ENCODE measurements at places on chromosomes 16 and 17. TPM values are rescaled to one million over a fixed set of nuclear protein-coding genes. Genes with fewer than 3 reads are reported as not detected.

Gene CRYBA1
- not detected for total RNA-seq

Gene MOSMO
- total RNA-seq, result 18.9 TPM

Gene TNP2
- not detected for total RNA-seq

Gene MPO
- total RNA-seq, result not detected

Gene BIRC5
- 33.1 TPM for total RNA-seq

Gene UMOD
- total RNA-seq, result not detected

Gene GSE1
- 24.6 TPM for total RNA-seq

Gene SHCBP1
- 8.5 TPM for total RNA-seq

Gene CTRL
- 1.2 TPM for total RNA-seq

Gene ITGA2B
- not detected for total RNA-seq

Gene GNGT2
- 1.7 TPM for total RNA-seq

Gene RGS9
- total RNA-seq, result 0.45 TPM

Gene DCTN5
- 42.3 TPM for total RNA-seq

Gene DDX5
- total RNA-seq, result 847 TPM

Gene CEP295NL
- 0.42 TPM for total RNA-seq

Gene FOXN1
- total RNA-seq, result 10.5 TPM

Gene SMG1
- 42.8 TPM for total RNA-seq

Gene SLC16A13
- total RNA-seq, result 5.6 TPM

Gene PRCD
- 2.5 TPM for total RNA-seq

Gene ICAM2
- not detected for total RNA-seq

Gene TP53TG3B
- not detected for total RNA-seq

GRCh38 chr17:75501378-75502071, 13.8 kb downstream of the CASKIN2 start:
- no peak for DNase-seq

DNA sequence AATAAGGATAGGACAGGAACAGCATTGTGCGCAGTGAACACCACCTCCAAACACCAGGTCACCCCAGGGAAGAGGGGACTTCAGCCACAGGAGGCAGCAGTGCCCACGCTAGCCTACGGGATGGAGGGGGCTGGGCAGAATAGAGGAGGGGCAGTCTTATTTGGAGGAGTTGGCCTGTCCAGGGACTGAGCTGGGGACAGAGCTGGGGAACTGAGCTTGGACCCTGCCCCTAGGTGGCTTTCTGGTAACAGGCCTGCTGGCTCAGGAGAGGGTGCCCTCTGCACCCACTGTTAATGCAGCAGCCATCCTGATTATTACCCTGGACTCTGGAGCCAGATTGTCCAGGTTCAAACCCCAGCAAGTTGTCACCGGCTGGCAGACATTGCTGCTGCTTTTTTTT, 9.3 kb downstream of the CCDC102A start:
- no peak for DNase-seq

DNA sequence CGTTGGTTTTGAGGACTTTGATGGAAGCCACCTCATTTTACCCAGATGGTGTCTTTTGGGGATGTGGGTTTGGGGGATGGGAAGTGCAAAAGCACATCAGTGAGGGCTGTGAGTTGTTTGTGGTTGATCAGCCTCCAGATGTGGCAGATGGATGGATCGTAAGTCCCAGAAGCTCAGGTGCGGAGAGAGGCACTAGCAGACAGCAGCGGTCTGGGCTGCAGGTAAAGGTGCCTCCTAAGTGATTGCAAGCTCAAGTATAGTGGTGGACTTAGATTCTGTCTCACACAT, 18.0 kb downstream of the HS3ST3B1 start:
- DNase-seq, result no peak

- DNase-seq, result no peak
Observed at GRCh38 chr16:79772784-79773183, 172.2 kb upstream of the MAF start.

DNA sequence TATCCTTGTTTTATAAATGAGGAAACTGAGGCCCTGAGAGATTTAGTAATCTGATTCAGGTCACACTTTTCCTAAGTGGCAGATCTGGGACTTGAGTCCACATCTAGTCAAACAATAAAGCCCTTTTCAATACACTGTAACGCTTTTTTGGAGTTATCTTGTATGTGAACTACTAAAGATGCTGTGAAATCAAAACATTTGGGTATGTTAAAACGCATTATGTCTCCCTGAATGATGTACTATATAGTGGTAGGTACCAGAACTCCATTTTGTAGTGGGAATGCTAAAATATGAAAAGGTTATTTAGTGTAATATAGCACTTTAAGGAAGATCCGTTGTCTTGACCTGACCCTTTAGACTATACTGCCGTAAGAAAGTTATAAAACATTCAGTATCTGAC, 57.2 kb downstream of the NACA2 start:
- DNase-seq, result no peak

GRCh38 chr17:75239214-75239613, 22.2 kb downstream of the GGA3 start:
- no peak for DNase-seq

DNA sequence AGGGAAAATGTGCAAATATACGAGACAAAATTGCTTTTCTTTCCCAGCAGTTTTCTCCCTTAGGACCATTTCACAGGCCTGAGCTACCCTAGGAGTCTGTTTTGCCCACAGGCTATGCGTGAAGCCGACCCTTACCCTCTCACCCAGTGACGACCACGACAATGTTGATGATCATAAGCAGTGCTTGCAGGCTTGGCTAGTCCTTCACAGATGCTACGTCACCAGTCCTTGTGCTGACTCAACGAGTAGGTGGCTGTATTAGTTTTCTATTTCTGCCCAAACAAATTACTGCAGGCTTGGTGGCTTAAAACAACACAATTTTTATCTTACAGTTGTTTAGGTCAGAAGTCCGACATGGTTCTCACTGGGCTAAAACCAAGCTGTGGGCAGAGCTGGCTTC, 574.6 kb upstream of the HSBP1 start:
- DNase-seq, result no peak

DNA sequence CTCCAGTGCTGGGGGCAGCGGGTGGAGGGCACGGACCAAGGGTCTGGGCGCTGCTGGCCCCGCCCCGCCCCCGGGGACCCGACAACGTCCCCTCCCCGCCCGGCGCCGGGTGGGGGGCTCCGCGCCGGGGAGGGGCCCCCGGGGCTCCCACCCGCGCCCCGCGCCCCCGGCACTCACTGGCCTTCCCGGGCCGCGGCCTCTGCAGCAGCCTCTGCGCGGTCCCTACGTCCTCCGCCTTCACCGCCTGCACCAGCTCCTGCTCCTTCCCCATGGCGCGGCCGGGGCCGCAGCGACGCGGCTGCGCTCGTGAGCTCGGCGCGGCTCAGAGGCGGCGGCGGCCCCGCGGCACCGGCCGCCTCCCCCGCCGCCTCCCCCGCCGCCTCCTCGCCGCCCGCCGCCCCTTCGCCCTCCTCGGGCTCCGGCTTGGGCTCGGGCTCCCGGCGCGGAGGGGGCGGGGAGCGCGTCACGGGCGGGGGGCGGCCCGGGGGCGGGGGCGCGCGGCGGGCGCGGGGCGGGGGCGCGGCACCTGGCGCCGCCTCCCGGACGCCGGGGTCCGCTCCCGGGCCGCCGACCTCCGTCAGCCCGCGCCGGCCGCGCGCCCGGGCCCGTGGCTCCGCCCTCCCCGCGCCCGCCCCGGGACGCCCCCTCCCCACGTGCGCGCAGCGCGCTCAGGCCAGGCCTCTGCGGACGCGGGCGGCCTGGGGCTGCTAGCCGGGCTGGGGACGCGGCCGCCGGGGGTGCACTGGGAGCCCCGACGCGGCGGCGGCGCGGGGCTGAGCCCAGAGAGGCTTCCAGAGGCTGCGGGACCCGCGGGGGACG, at the start of gene CASKIN1:
Gene CASKIN1, minus strand, starts transcription at position 444 of the 819 bp plus-strand sequence. Its CDS starts 173 bp downstream, at position 271.
- DNase-seq, result no peak

DNA sequence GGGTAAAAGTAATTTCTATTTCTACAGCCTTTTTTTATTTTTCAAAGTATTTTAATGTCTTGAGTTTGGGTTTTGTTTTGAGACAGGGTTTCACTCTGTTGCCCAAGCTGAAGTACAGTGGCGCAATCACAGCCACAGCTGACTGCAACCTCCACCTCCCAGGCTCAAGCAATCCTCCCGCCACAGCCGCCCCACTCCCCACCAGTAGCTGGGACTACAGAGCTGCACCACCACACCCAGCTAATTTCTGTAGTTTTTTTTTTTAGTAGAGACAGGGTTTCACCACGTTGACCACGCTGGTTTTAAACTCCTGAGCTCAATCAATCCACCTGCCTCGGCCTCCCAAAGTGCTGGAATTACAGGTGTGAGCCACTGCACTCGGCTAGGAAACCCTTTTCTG, 44.0 kb downstream of the TUBD1 start:
- DNase-seq, result no peak

- DNase-seq, result no peak
Observed at GRCh38 chr16:23491490-23492391, 18.6 kb downstream of the GGA2 start.

DNA sequence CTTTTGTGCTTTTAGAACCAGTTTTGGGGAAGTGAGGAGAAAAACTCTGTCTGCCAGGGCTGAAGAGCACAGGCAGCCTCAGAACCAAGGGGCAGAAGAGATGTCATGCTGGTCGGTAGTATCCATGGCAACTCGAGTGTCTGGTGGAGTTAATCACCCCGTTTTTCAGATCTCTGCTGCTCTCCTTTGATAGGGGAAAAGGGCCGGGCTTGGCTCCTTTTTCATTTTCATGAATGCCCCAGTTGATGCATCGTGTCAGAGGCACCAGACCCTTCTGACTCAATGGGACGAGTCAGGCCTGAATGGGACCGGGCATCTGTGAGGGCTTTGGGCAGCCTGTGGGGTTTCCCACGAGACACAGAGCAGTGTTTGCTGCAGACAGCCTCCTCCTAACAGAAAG, 304.6 kb downstream of the ABCC12 start:
- no peak for DNase-seq

DNA sequence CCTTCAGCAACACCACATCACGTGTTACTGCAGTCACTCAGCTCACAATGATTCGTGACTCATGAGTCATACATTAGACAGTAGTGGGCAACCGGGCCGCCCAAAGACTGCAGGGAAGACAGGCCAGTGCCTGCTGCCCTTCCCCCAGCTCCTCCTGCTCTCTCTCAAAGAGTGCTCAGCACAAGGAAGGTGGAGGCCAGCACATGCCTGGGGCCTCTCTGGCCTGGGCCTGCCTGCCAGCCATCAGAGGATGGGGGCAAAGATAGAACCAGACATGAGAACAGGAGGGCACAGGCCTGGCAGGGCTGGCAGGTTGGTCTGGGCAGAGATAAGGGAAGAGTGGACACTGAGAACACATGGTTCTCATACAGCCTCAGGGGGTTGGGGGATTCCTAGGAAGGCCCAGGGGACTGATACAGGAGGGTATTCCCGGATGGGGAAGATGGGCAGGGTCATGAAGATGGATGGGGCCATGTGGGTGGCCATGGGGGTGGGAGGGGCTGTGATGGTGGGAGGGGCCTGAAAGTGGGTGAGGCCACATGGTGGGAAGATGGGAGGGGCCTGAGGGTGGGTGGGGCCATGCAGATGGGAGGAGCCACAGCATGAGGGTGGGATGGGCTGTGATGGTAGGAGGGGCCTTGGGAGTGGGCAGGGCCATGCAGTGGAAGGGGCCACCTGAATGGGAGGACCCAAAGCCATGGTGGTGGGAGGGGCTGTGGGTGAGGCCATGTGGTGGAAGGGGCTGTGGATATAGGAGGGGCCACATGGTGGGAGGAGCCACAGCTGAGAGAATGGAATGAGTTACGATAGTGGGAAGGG, 29.0 kb downstream of the KATNB1 start:
- DNase-seq, result no peak

GRCh38 chr17:76384222-76384986, at the start of gene SPHK1:
TSS of gene SPHK1 (plus strand) at chr17:76384609. CDS start at chr17:76385645, 1,036 bp downstream.
- DNase-seq, result no peak

DNA sequence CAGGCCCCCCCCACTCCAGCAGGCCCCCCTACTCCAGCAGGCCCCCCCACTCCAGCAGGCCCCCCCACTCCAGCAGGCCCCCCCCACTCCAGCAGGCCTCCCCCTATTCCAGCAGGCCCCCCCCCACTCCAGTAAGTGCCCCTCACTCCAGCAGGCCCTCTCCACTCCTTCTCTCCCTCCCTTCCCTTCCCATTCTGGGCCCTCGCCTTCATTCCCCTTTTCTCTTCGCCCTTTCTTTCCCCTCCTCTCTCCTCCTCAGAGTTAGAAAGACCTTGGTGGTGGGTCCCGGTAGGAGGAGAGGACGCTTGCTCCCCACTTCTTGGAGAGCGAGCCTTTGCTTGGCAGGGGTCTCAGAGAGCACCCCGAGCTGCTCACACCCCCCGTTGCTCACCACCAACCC, 177.0 kb upstream of the TNRC6C start:
- no peak for DNase-seq

DNA sequence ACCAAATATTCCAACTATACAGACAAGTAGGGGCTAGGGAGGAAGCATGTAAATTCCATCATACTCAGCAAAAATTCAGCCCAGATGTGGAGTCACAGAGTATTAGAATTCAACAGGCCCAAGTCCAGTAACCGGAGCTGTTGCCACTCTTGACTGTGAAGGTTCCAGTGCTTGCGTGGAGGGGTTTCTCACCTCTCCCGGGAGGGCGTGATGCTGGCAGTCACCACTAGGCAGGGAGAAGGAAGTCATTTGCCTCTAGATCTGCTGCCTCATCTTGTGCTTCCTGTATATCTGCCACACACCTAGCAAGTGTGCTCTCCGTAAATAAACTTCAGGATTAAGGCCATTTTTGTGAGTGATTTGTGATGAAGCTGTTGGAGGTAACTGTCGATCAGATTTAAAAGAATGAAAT, 1.0 kb upstream of the CKLF start:
- DNase-seq, result no peak

- DNase-seq, result no peak
Observed at GRCh38 chr17:72891627-72892026, 200.9 kb downstream of the SLC39A11 start.

- DNase-seq, result no peak
Observed at GRCh38 chr17:67911059-67911782, 85.0 kb downstream of the C17orf58 start.

DNA sequence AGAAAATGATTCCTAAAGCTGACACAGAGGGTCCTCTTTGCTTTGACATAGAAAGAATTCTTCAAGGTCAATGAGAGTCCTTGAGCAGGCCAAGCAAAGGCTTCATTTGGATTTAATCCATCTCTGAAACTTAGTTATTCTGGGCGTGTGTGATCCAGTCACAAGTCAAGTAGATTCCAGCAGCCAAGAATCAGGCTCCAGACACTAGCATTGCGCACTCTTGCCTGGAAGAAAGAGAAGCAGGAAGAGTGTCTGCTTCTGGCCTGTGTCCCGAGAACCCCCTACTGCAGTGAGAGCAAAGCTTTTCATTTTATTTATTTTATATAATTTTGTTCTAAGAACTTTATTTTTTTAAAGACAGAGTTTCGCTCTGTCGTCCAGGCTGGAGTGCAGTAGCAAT, 88.2 kb upstream of the CACNG5 start:
- no peak for DNase-seq

- DNase-seq, result no peak
Observed at GRCh38 chr16:49052846-49053245, 228.8 kb downstream of the CBLN1 start.

DNA sequence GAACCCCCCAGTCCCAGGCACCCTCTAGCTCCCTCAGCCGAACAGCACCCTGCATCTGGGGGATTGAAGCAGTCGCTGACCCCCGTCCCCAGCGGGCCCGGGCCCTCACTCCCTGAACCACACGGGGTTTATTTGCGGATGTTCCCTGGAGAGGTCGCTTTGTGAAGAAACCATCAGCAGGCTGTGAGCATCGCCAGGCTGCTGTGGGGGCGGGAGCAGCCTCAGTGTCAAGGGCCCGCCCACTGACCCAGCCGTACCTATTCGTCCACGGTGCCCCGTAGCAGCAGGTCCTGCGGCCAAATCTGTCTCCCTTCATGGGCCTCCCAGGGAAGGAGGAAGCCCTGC, 6.4 kb upstream of the RAB40C start:
- DNase-seq, result no peak

GRCh38 chr16:20838240-20838639, 31.9 kb downstream of the REXO5 start:
- no peak for DNase-seq

GRCh38 chr17:27566671-27567562, 64.1 kb upstream of the LGALS9 start:
- DNase-seq, result no peak
